ENCODE measurements at places on chromosomes 11 and 22.

DNA sequence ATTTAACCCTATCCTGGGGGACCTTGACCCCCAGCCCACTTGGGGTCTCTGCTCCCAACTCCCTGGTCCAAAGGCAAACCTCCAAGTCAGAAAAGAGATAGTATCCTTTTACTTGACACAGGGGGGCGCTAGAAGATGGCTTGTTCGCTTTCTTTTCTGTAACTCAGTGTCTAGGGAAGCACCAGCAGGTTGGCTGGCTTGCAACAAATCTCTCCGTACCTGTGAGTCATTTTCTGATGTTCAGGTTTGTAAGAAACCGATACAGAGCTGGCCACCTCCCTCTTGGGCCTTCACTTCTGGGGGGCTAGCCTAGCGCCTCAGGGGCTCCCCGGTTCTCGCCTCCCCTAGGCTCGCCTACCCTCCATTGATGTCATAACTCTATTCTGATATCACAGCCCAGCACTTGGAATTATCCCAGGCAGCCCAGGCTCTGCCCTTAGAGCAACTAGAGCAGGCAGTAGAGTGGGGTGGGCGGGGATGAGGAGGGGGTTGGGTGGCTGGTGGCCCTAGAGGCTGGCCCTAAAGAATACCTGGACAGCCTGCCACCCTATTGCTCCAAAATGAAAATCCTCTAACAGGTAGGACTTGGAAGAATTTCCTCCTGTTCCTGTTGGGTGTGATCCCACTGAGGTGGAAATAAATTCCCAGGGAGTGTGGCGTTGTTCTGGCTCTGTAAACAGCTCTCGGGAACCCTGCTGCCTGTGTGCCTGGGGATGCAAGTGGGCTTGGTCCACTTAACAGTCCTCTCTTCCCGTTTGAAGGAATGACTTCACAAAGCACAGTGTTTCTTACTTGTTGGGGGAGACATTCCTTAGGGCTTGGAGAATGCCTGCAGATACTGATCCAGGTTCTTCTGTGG, 69.4 kb downstream of the OSBP2 start:
- no peak for DNase-seq

GRCh38 chr11:81197396-81197795, 1536.3 kb downstream of the FAM181B start:
- no peak for DNase-seq

GRCh38 chr11:17585911-17586695, 39.0 kb downstream of the OTOG start:
- DNase-seq = no peak

GRCh38 chr11:108148556-108148955, 27.2 kb downstream of the ACAT1 start:
- no peak for DNase-seq

- DNase-seq = no peak
These were observed 443.7 kb downstream of the NTM start for GRCh38 chr11:131814108-131814507.

GRCh38 chr11:106585061-106585460, 433.2 kb downstream of the GUCY1A2 start:
- no peak for DNase-seq

- DNase-seq = no peak
These were observed 239.9 kb downstream of the CNTN5 start for GRCh38 chr11:99260696-99261095.

- no peak for DNase-seq
These were observed at the start of gene MRPL23 for GRCh38 chr11:1946812-1947484. MRPL23 (plus strand) TSS chr11:1947332; CDS start chr11:1947363, 31 bp downstream.

DNA sequence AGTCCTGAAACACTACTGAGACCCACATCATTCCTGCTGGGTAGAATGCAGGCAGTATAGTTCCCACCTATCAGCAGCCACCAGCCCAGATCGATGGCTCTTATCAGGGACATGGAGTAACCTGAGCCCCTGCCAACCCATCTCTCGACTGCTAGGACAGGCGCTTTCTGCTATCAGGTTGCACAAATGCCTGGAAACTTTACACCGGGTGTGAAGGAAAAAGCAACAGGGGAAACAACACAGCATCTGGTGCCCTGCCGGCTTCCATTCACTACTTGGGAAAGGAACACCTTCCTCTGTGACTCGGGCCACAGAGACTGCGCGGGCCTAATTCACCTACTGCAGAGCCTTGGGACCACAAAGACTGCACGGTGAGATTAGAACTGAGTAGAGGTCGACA, 18.5 kb downstream of the RBFOX2 start:
- no peak for DNase-seq

- DNase-seq = no peak
These were observed 4.6 kb upstream of the ASCL3 start for GRCh38 chr11:8947230-8947943.

GRCh38 chr11:65321828-65322485, 7.3 kb downstream of the CDC42EP2 start:
- DNase-seq = no peak

DNA sequence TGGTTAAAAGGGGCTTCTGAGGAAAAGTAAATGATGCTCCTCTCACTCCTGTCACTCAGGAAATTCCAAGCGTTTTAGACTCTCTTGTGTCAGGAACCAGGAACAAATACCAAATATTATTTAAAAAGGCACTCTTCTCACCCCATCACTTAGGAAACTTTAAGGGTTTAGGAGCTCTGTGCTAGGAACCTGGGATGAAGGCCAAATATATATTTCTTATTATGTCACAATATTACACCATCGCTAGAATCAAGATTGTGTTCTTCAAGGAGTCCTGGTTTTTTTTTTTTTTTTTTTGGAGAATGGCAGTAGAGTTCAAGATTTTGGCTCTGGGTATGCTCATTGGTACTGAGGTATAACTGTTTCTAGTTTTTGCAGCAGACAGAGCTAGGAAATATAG, 79.0 kb upstream of the HEPHL1 start:
- no peak for DNase-seq

- no peak for DNase-seq
These were observed 19.1 kb downstream of the OR8D1 start for GRCh38 chr11:124294687-124295086.

- no peak for DNase-seq
These were observed 18.3 kb downstream of the ELF5 start for GRCh38 chr11:34495239-34495723.

- DNase-seq = no peak
These were observed 2.4 kb upstream of the KAT5 start for GRCh38 chr11:65709661-65710060.

- no peak for DNase-seq
These were observed 11.3 kb downstream of the SHANK2 start for GRCh38 chr11:71240865-71241691.

DNA sequence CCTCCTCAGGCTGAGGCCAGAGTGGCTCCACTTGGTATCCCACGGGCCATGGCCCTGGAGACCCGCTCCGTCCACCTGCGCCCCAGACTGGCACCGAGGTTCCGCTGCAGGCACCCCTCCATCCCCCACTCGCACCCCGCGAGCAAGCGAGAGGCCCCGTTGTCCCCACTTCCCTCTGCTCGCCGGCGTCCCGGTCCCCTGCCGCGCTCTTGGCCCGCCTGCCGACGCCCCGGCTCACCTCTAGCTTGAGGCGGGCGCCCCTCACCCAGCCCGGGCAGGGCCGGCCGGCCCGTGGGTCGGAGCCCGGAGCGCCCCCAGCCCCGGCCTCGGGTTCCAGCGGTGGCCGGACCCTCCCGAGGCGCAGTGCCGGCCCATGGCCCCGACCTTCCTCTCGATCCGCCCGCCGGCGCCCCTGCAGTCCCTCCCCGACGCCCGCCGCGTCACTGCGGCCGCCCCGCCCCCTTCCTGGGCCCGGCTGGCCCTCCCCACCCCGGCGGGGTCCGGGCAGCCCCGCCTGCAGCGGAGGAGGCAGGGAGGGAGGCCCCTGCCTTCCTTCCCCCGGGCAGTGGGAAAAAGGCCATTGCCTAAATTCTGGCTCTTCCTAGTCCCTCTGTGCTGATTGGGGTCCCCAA, at the start of gene PITPNM1:
TSS of gene PITPNM1 (minus strand) at position 414 of the 632 bp plus-strand sequence. CDS start 1,183 bp downstream, outside the sequence.
- DNase-seq = peak; percentile 56

- no peak for DNase-seq
These were observed 35.1 kb downstream of the CSF2RB start for GRCh38 chr22:36948273-36949225.

DNA sequence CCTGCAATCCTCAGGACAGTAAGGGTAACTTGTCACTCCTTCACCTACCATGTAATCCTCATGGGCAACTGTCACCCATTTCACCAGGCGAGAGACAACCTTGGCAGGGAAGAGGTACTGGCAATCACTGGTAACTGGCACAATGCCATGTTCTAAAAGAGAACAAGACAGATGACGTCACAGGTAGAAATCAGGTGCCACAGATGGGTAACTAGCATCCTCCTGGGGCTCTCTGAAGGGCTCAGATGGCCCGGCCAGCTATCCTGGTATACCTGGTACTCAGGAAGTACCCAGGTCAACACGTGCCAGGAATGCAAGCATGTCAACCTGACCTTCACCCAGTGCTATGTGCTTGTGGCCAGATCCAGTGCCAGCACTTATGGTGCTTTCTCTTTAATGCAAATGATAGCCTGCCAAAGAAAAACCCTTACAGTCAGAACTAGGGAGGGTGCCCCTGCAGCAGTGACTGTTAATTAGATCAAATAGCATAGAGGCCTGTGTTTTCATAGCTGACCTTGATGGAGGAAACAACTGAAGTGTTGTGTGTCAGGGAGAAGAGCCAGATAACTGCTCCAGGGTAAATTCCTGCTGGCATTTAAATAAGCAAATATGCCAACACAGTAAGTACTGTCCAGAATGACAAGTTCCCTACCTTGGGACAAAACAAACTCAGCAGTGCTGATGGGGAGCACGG, 36.2 kb downstream of the THOC5 start:
- DNase-seq = no peak

- no peak for DNase-seq
These were observed 60.1 kb downstream of the SOX6 start for GRCh38 chr11:16296273-16296672.

DNA sequence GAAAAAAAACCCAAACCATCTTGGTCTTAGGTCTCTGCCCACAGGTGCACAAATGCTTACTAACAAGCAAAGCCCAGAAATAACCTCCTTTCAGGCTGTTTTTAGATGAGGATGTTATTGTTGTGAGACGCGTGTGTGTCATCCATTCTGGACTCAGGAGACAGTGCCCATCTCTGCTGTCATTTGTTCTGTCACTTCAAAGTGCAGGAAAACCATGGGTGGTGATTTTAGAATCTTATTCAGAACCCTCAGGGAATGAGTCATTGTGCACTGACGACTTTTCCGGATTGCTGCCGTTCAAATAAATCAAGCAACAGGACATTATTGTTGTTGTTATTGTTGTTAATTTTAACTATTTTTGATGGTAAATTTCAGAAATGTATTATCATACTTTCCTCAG, 110.3 kb downstream of the LRRC32 start:
- DNase-seq = no peak

DNA sequence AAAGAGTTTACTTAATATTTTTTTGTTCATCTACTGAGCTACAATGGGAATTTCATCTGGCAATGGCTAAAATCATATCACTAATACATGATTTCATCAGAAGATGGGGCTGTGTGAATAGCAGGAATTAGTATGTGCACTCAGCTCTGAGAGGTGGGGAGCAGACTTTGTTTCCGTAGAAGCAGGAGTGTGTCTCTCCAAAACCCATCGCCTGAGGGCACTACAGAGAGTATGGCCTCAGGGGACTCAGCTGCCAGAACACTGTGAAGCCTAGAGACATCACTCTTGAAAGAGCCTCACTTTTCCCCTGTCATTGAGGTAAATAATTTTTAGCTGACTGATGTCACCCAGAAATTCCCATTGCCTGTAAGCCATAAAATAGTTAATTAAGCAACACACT, 261.4 kb upstream of the ISX start:
- no peak for DNase-seq

GRCh38 chr11:129960216-129961214, 42.1 kb downstream of the PRDM10 start:
- DNase-seq = no peak

DNA sequence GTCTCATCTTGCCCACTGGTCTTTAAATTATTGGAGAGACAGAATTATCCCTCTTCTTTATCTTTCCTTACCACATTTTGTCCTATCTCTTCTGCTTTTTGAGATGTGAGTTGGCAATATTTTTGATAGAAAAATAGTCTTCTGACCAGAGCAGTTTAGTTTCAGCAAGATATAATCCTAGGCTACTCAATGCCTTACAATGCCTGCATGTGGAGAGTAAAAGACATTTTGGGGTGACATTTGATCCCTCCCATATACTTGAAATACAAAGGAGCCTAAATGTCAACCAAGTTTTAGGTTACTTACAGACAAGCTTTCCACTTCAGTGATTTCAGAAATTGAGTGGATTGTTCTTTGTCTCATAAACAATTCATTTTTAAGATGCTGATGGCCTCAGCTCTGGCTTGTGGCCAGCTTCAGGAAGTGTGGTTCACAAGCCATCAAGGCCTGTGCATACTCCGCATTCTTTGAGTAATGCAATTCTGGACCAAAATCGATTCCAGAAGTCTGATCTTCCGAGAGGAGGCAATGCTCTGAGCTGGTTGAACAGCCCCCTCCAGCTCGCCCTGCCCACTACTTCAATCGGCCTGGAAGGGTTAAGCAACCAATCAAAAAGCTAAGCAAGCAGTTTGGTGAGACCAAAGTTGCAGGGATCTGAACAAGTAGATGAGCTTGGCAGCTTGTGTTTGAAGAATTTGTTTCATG, 274.4 kb downstream of the BLID start:
- no peak for DNase-seq

DNA sequence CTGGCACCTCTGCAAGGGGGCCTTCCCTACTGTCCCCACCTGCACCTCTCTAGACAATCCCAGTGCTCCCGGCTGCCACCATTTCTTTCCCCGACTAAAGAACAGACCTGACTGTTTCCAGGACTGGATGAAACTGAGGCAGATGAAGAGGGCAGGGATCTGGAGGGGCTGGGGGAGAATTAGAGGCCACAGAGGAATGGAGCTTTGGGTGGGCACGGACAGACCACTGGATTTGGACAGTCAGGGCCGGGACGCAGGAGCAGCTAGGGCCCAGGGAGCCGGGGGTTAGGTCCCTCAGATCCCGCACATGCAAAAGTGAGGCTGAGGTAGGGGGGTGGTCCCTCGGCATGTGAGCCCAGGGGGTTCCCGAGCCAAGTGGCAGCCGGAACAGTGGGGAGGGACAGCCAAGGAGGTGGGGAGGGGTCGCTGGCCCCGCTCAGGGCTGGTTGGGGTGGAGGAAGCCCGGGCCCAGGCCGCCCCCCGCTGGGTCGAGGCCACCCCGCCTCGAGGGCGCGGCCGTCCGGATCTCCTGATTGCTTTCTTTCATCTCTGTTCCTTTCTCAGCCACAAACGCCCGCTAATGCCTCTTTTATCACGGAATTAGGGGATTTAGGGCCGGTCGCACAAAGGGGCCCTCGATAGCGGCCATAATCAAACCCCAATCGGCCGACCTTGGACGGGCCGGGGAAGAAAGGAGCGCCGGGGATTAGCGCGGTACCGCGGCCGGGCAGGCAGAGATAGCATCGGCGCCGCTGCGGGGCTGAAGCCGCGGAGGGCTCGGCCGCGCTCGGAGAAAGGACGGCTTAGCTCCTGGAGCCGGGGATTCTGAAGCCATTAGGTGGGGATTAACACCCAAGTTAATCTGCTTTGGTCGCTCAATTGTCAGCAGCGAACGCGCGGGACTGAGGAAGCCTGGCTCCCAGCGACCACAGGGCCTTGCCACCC, 9.3 kb downstream of the SLC25A1 start:
- no peak for DNase-seq

Measured in stimulated activated CD4-positive, alpha-beta T cell treated with anti-CD3 and anti-CD28 coated beads, Interleukin-15, amount 100 ng/mL, for 1 hour (primary cell).